ENCODE measurements at places on chromosomes 3 and 15.

GRCh38 chr3:156787926-156788663, 38.1 kb upstream of the LEKR1 start:
- DNase-seq: no peak

GRCh38 chr3:73378207-73378606, 246.5 kb downstream of the PDZRN3 start:
- no peak for DNase-seq

DNA sequence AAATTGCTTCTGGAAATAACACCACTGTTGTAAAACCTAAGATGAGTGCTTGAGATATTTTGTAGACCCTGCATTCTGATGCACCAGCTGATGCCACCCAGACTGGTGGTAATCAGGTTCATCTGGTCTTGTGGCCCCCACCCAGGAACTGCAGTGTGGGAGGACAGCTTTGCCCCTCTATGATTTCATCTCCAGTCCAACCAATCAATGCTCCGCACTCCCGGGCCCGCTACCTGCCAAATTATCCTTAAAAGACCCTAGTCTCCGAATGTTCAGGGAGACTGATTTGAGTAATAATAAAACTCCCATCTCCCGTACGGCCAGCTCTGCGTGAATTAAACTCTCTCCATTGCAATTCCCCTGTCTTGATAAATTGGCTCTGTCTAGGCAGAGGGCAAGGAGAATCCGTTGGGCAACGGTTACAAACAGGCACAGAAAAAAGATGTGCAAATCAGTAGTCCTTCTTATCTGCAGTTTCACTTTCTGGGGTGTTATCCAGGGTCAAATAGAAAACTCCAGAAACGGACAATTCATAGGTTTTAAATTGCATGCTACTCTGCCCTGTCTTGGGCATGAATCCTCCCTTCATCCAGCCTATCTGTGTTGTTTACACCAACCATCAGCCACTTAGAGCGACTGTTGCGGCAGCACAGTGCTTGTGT, 29.2 kb upstream of the TRPM1 start:
- DNase-seq: no peak

GRCh38 chr15:60390871-60391501, 6.8 kb downstream of the ANXA2 start:
- DNase-seq: no peak

DNA sequence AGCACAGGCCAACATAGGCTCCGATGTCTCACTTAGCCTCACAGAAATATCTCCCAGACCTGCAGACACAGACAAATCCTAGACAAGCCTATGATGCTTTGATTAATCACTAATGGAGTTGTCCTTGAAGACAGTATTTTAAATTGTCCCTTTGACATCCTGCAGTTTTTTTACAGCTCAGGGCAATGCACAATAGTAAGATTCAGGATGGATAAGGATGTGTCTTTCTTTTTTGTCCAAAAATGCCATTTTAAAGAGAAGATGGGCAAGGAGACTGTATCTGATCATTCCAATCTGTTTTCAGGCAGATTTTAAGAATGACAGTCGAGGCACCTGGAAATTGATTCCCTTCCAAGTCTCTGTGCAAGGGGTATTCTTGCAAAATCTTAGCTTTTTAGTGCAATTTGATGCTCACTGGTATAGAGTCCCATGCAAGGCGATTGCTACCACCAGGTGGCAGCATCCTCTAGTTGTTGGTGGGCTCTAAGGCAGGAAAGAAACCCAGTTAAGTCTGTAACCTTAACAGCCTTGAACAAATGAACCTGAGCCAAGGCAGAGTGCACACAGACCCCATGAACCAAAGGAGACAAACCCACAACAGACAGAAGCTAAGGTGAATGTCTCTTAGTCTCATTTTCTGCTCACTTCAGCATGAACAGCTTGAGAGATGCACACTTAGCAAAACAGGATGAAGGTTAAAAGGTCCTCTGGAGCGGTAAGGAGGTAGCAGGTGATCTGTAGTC, 51.2 kb upstream of the MINAR1 start:
- peak; percentile 61 for DNase-seq

- no peak for DNase-seq
These were observed 2.1 kb upstream of the GABRA5 start for GRCh38 chr15:26864664-26865191.

- no peak for DNase-seq
These were observed 84.3 kb downstream of the MECOM start for GRCh38 chr3:169579116-169579710.

DNA sequence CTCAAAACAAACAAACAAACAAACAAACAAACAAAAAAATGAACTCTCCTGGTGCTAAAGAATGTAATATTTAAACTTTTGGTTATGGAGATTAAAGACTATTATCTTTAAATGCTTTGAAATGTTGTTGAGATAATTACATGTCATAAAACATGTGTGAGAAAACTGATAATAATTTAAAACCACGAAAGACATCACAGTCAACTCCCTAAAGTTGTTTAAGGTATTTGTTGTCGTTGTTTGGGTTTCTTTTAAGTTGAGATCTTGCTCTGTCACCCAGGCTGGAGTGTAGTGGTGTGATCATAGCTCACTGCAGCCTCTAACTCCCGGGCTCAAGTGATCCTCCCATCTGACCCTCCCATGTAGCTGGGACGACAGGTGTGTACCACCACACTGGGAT, 12.0 kb downstream of the EFCAB12 start:
- DNase-seq: no peak

DNA sequence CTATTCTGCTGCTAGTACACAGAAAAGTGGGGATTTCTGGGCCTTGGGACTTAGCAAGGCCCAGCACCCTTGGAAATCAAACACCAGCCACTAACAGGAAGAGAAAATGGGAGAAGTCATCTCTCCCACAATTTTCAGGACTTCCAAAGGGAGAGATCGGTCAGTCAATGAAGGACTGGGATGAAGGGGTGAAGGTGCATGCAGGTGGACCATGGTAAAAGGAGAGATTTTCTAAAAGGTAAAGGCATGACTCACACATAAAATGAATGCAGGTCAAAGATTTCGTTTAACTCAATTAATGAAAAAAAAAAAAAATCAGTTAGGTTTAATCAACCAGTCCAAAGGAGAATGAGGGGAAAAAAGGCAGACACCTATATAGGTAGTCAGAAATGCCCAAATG, 176.4 kb upstream of the PROK2 start:
- DNase-seq: no peak

DNA sequence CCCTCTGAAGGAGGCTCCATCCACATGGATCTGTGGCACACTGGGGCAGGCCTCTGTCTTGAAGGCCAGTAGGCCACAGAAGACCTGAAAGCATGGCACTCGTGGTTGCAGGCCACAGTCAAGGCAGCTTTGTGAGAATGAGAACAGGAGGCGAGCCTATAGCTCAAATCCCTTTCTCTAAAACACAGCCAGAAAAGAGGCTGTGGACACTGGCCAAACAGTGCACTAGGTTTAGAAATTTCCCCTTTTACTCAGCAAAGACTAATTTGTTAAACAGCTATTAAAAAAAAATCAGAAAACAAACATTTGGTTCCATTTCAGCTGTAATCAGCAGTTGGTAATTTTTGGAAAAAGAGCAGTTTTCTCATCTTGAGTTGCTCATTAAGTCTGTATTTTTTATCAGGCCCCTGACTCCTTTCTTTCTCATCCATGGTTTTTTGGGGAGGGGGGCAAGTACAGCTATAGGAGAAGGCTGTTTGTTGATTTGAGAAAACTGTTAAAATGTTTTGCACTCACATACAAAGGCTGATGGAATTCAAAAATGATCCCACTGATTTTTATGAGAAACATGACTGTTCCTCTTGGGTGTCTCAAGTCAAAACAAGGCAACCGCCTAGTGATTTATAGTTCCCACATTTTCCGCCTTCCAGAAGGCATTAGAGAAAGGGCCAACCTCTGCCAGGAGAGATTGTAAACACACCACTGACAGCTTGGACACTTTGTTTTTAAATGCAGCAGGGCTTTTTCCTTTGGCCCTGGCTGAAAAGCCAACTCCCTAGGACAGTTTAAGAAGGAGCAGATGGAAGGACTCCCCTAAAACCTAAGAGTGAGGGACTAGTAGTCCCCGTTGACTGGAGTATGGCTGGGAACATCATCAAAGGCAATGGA, 28.1 kb downstream of the PARP16 start:
- no peak for DNase-seq

DNA sequence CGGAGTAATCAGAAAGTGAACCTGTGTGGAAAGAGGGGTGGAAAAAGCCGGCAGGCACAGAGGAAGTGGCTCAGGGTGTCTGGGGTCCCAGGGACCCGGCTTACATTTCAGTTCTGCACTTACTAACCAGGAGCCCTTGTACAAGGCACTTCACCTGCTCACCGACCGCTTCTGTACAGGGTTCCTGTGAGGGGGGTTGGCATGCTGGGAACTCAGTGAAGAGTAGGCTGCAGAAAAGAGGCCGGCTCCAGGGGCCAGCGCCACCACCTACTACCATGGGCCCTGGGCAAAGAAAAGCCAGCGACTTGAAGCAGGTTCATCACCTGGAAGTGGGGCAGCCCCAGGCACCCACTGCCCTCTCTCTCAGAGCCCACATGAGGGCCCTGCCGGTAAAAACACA, 6.2 kb downstream of the STIMATE start:
- no peak for DNase-seq

GRCh38 chr15:77335298-77335697, 84.6 kb downstream of the PEAK1 start:
- DNase-seq: no peak

GRCh38 chr3:149266736-149267135, 45.1 kb upstream of the CP start:
- DNase-seq: no peak

DNA sequence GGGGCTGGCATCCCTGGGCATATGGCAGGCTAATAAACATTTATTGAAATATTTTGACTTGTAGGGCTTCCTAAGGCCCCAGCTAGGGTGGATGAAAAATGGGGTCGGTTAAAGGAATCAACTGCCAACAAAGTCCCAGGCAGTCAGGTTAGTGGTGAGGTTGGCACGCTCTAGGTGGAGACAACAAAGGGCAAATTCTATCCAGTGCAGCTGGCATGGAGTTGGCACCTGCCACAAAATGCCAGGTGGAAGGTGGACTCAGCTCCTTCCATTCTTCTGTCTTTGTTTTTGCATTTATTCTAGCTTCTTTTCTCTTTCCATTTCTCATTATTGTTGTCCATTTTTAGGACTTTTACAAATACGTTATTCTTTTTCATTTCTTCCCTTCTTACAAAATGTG, 31.0 kb downstream of the LCMT2 start:
- no peak for DNase-seq

DNA sequence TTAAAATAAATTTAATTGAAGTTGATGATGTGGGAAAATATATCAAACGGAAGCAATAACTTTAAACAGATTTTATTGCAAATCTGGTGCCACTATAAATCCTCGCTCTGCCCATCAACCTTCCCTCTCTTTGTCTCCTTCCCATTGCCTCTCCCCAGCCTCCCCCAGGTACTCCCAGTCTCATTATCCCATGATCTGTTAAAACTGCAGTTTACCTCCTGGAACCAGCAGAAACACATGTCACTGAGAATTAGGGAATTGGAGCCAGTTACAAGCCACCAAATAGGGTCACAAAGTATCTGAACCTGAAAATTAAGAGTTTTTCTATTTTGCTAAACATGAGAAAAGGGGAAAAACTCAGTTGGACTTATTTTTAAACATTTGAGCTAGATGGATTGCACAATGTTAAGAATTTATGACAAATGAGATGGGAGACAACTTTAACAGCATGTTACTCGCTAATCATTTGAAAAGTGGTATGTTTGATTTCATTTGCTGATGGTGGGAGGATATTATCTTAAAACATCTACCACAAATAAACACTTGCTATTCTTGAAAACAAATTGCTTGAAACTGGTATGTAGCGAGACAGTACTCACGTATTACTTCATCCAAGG, 2.4 kb downstream of the PLCH1 start:
- DNase-seq: no peak

DNA sequence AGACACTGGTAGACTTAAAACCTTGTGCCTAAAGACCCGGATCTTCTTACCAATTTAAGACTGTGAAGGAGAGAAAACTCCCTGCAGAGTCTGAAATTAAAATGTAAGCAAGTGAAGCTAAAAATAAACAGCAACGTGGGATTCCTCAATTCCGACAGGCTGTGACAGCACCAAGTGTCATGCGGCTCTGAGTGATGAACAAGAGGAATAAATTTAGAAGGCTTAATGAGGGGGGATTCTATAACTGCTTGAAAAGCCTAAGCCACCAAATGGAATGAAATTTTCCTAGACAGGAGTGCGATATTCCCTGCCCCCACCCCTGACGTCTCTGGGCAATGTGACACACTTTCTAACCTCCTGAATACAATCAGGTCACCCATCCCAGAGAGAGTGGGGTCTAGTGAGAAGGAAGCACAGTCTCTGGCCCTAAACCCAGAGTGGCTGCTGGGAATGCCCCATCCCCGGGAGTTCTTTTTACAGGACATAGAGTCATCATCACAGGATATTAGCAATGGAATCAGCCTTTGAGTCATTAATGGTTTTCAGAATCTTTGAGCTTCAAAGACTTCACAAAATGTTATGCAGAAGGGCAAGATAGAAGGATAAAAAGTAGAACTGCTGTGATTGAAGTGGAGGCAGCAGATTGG, 114.3 kb downstream of the EDEM1 start:
- DNase-seq: no peak

GRCh38 chr15:80509800-80510199, 105.6 kb downstream of the ARNT2 start:
- DNase-seq: no peak

- DNase-seq: no peak
These were observed 316.1 kb upstream of the TPM1 start for GRCh38 chr15:62726461-62726860.

GRCh38 chr15:89749951-89750559, 994 bp downstream of the MESP1 start:
- DNase-seq: no peak

DNA sequence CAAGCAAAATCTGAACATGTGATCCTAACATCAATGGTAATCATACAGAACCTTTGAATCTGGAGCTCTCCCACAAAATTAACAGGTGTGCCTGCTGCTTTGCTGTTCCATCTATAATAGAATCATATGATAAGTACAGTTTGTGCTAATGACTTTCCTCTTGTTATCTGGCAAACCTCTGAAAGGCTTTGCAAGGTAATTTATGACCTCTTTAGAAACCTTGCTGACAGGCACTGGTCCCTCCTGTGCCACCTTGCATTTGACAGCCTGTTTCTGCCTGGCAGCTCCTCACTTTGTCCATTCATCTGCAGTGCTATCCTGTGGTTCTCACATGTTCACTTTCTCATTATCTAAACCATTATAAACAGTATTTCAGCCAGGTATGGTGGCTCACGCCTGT, 10.2 kb upstream of the HTR3C start:
- DNase-seq: no peak

DNA sequence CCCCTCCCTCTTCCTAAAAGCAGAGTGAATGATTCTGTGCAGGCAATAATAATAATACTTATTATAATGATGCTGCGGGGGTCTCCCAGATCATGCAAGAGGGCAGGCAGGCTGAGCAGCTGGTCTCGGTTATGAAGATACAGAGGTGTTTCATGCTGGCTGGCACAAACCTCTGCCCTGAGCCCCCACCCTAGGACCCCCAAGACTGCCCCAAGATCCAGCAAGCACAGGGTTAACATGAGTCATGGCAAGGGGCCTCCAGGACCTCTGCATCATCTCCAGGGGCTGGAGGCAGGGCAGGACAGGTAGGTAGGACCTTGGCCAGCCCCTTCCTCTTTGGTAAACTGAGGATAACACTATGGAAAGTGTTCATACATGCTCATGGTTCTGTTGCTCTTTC, 2.7 kb downstream of the MGLL start:
- no peak for DNase-seq

GRCh38 chr3:98058244-98058960, 23.3 kb upstream of the GABRR3 start:
- DNase-seq: no peak

- no peak for DNase-seq
These were observed 66.0 kb downstream of the FLNB start for GRCh38 chr3:58074116-58074715.

- no peak for DNase-seq
These were observed 228.1 kb upstream of the FEZF2 start for GRCh38 chr3:62601238-62602070.
